NCI-H146 (cell line): ENCODE measurements at places on chromosomes 4 and X.

- peak; percentile 46 for DNase-seq
These were observed 149.8 kb downstream of the STIM2 start for GRCh38 chr4:27010334-27010940.

GRCh38 chr4:138677748-138678147 lies 337.8 kb upstream of the NOCT start:
- DNase-seq = no peak

DNA sequence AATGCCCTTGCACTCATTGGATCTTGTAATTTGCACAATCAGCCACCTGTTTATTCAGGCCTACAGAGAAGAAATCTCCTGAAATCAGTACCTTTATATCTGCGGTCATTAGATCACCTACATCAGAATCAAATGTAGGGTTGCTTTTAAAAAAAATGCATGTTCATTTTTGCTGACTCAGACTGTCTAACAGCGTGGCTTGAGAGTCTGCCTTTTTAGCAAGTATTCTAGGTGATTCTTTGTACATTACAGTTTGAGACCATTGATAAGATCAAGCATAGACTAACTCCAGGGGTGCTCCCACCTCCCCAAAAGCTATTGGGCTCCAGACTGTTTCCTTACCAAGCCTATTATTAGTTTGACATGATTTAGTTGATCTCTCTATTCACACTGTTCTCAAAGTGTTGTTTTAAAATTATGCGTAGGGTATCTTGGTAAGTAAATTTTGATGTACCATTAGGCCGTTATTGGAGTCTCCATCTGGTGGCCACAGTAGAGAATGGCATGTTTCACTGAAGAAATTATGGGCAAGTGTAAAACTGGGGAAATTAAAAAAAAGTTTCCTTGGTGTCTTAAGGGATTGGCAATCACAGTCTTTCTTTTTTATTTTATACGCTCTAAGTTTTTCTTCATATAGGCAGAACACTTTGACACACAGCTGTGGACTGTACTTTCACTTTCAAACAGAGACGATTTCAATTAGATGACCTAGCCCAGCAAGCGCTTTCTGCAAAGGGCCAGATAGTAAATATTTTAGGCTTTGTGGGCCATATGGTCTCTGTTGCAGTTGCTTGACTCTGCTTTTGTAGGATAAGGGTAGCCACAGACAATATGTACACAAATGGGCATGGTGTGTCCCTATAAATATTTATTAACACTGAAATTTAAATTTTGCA lies 33.7 kb upstream of the MSL3 start:
- no peak for DNase-seq

DNA sequence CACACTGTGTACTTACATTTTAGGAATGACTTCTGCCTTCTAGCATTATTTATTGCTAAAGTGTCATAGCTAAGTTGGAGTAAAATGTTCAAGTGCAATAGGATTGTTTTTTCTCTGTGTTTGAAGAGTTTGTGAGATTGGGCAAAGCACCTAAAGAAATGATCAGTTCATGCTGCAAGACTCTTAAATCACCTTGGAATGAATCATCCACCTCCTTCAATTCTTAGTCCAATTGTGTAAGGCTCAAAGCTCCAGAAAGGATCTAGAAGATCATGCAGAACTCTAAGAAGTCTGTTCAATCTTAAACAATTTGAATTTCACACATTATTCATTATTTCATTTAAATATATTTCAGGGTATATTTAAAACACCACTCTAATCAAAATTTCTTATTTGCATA lies 137.1 kb downstream of the AMELX start:
- no peak for DNase-seq

- no peak for DNase-seq
These were observed 9.5 kb downstream of the FHDC1 start for GRCh38 chr4:152945639-152946038.

DNA sequence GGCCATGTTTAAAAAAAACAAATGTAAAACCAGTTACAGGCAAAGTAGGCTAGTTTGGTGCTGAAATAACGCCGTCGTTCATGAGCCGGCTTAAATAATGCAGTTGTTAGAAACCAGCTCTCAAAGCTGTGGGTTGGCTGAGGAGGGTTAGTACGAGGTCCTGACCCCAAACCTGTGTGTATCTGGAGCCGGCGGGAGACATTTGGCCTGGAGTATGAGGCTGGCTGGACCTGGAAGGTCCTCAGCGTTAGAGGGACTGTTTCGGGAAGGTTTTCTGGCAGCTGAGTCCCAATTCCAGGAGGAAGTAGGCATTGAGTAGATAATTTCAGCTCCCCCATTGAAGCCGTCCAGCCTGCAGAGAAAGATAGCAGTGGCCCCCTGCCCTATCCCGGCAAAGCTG lies 73.4 kb upstream of the PPP2R3B start:
- DNase-seq = no peak
